ENCODE measurements at places on chromosomes 1 and 21. TPM values are rescaled to one million over a fixed set of nuclear protein-coding genes. Genes with fewer than 3 reads are reported as not detected.
A peak's percentile ranks its signal among the peaks of the same experiment; 100 is the strongest.

- H3K4me3 ChIP-seq: no peak overlapping the region
- no peak overlapping the region for H3K27ac ChIP-seq
- H3K4me1 ChIP-seq: no peaks in the 10 kb centered on the region
- no peaks in the 10 kb centered on the region for H3K36me3 ChIP-seq
These were observed 66.1 kb downstream of the FASLG start for GRCh38 chr1:172724765-172725613.

DNA sequence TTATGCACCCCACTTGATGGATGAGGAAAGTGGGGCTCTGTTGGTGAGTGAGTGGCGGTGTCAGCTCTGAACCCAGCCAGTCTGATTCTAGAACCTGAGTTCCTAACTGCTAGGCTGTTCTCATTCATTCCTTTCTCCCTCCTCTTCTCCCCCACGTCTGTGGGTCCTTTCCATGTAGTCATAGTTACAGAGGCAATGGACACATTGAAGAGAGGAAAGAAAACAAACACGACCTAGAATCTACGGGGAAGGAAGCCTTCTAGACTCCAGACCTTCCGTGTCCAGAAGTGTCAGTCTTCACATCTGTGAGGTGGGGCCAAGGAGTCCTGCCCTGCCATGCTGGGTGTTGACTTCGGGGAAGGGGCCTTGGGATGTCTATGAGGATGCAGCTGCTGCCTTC, 115.8 kb upstream of the WNT4 start:
- no peaks in the 10 kb centered on the region for H3K4me1 ChIP-seq
- no peaks in the 10 kb centered on the region for H3K36me3 ChIP-seq
- H3K27me3 ChIP-seq: no peaks in the 10 kb centered on the region
- H3K4me3 ChIP-seq: no peak overlapping the region

- no peaks in the 10 kb centered on the region for H3K27me3 ChIP-seq
- H3K4me1 ChIP-seq: no peaks in the 10 kb centered on the region
- no peak overlapping the region for H3K27ac ChIP-seq
- no peak for DNase-seq
These were observed 24.0 kb upstream of the DENND1B start for GRCh38 chr1:197799271-197799670.

DNA sequence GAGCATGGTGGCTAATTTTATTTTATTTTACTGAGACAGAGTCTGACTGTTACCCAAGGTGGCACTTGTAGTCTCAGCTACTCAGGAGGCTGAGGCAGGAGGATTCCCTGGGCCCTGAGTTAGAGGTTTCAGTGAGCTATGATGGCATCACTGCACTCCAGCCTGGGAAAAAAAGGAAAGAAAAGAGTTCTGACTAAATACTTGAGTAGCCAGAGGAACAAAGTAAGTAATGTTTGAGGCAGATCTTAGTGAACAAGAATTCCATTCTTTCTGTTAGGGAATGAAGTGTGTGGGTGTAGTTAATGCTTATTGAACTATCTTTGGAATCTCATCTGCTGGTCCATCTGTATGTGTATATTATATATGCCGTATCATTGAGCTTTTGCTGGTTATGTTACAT, 13.1 kb upstream of the EVI5 start:
- H3K4me3 ChIP-seq: no peak overlapping the region
- H3K27me3 ChIP-seq: no peaks in the 10 kb centered on the region
- peaks cover 8% of the 10 kb centered on the region for H3K4me1 ChIP-seq
- no peak for DNase-seq

GRCh38 chr1:8097077-8097799, 71.1 kb upstream of the ERRFI1 start:
- no peak overlapping the region for H3K4me3 ChIP-seq
- peaks cover 35% of the 10 kb centered on the region for H3K4me1 ChIP-seq
- H3K36me3 ChIP-seq: no peaks in the 10 kb centered on the region
- no peaks in the 10 kb centered on the region for H3K27me3 ChIP-seq
- peak overlapping the region; percentile 80 for H3K27ac ChIP-seq
- no peak for DNase-seq

- no peaks in the 10 kb centered on the region for H3K4me1 ChIP-seq
- no peaks in the 10 kb centered on the region for H3K27me3 ChIP-seq
- DNase-seq: no peak
- H3K27ac ChIP-seq: no peak overlapping the region
- no peaks in the 10 kb centered on the region for H3K36me3 ChIP-seq
- no peak overlapping the region for H3K4me3 ChIP-seq
These were observed 440.9 kb upstream of the ZRANB2 start for GRCh38 chr1:71521655-71522264.

DNA sequence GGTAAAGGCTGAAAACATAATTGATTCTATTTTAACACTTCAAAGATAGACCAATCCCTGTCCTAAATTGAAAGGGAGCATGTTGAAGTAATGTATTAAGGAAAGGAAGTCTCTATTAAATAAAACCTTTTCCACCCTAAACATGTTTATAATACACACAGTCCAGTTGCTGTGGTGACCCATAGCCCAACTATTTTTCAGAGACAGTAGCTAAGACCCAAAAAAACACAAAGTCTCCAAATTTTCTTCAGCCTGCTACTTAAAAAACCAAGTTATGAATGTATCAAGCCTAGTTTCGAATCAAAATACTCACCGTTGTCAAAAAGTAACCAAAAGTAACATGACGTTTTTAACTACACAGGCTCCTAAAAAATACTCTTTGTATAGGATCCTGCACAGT, 1.6 kb downstream of the ELK4 start:
- no peaks in the 10 kb centered on the region for H3K36me3 ChIP-seq
- no peak for DNase-seq
- H3K27ac ChIP-seq: peak overlapping the region; percentile 99
- H3K4me1 ChIP-seq: peaks cover 35% of the 10 kb centered on the region
- H3K4me3 ChIP-seq: peak overlapping the region; percentile 98

GRCh38 chr1:62722796-62723195, 34.6 kb upstream of the DOCK7 start:
- no peak overlapping the region for H3K27ac ChIP-seq
- peaks cover 12% of the 10 kb centered on the region for H3K4me1 ChIP-seq
- no peaks in the 10 kb centered on the region for H3K36me3 ChIP-seq
- no peaks in the 10 kb centered on the region for H3K27me3 ChIP-seq

DNA sequence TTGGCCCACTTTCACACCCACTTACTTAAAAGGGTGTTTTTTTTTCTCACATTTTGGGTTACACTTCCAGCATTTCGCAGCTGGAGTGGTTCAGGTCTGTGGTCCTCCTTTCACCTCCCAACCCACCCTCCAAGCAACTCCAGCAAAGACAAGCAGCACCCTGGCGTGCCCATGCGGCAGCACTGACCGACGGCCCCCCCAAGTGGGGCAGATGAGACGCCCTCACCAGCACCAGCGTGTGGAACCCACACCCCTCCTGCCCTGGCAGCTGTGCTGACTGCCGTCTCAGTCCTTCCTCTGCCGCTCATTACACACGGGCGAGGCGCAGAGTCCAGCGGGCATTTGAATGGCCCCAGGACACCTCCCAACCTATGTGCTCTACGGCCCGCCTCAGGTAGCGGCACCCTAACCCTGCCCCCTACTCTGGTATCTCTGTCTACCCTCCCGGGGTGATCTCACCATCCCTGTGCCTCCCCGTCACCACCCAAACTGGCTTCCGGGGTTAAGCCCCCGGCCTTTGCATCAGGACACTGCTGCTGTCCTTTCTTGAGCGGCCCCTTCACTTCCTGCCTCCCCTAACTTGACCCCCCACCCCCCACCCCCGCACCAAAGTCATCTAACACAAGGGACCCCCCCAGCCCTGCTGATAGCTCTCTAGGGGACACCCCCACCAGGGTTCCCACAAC, 10.9 kb downstream of the LSS start:
- H3K36me3 ChIP-seq: peaks cover 48% of the 10 kb centered on the region
- no peaks in the 10 kb centered on the region for H3K27me3 ChIP-seq
- H3K4me3 ChIP-seq: no peak overlapping the region
- no peak for DNase-seq

DNA sequence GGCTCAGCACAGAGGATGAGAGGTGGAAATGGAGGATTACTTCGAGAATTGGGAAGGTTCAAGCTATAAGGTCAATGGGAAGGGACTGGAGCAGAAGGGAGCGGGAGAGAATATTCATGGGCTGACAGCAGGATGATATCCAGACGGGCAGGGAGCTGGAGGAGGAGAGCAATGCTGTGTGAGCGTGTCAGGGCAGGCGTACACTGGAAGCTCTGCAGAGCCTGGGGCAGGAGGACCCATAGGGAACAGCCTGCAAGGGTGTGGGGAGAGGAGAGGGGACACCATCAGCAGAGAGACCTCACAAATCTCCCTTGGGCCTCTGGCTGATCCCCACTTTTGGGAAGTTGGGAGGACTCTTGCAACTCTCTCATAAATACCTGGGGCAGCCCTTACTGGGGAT, 13.7 kb downstream of the CSF1 start:
- H3K36me3 ChIP-seq: peaks cover 53% of the 10 kb centered on the region
- H3K27ac ChIP-seq: no peak overlapping the region
- H3K4me3 ChIP-seq: no peak overlapping the region
- no peak for DNase-seq
- peaks cover 21% of the 10 kb centered on the region for H3K4me1 ChIP-seq

Gene BEST4
- not detected for total RNA-seq

Gene PAFAH2
- total RNA-seq: 3.6 TPM
